ENCODE measurements at places on chromosomes 12 and 14.

- DNase-seq: peak; percentile 79
These were observed 16.0 kb downstream of the NKX2-1 start for GRCh38 chr14:36503771-36504741.

DNA sequence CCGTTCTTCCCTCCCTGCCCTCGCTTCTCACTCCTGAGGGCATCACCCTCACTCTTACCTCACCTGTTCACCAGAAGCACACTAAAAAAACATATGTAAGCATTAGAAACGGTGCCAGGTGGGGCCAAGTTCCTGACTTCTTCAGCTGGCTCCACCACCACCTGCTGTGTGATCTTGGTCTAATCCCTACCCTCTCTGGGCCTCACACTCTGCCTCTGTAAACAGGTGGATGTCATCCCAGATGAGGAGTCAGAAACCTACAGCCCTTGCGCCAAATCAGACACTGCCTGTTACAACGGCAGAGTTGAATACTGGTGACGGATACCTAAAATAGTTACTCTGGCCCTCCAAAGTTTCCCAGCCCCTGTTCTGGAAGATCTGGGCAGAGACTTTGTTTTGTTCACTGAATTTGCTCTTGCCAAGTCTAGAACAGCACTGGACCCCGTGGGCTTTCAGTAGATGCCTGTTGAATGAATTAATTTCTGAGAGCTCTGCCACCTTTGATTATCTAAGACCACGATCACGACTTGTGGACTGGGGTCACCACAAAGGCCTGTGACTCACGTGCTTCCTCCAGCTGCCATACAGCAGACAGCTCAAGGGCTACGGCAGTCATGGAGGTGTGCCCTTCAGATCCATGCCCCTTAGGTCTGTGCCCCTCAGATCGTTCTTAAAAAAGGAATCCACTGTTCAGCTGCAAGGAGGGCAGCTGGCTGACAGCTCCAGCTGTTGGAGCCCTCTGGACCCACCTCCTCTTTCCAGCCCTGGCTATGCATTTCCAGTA, 71.9 kb downstream of the GSC start:
- DNase-seq: no peak

GRCh38 chr14:92223025-92223424, 99.9 kb upstream of the SLC24A4 start:
- no peak for DNase-seq

DNA sequence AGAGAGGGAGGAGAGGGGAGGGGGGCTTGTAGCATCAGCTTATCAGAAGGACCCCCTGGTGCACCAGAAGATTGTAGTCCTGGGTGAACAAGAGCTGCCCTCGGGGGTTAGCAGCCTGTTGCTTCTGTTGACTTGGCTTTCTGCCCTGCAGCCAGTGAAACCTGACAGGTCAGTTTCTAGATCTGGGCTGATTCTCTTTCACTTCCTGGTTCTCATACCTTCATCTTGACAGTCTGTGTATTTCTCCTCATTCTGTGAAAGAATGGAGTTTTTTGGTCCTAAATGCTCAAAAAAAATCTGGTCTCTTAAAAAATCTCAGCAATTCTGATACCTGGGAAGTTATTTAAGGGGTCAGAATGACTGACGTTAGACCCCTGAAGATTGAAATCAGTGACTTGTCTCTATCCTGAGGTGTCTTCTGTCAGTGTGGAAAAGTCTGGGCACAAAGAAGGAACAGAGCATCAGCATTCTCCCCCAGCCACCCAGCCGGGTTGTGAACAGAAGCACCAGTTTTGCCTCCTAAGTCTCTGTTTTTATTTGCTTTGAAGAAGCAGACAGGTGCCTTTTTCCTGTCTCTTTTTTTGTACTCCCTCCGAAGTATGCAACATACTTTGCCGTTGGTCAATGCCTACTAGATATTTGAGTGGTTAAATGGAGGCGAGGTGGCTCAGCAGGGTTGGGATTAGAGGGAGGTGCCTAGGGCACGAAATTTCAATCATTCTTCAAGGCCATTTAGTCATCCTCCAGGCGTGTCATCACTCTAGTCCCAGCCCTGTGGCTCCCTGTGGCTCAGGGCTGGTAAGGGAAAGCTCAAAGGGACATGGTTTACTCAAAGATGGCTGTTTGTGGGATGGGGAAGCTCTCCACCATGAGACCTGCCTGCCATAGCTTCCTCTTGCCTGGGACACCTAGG, 24.0 kb downstream of the TTC9 start:
- peak; percentile 11 for DNase-seq

GRCh38 chr14:74697011-74697410, 15.9 kb downstream of the AREL1 start:
- no peak for DNase-seq

DNA sequence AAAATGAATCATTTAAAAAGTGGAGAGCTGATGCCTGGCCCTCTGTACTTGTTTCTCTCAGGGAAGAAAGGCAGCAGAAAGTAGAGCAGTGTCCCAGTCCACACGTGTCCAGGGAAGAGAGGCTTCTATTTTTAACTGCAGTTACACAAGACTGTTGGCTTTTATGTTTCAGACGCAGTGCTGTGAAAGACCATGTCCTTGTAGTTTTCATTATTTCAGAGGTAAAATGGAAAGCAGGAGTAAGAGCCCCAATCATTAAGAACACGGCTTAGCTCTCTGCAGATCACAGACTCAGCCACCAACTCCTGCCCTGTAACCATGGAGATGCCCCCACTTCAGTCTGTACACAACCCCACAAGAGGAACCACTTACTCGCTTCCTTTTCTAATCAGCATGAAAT, 336.3 kb downstream of the DAD1 start:
- no peak for DNase-seq

- DNase-seq: peak; percentile 7
These were observed 58.9 kb upstream of the EEA1 start for GRCh38 chr12:92987846-92988621.

DNA sequence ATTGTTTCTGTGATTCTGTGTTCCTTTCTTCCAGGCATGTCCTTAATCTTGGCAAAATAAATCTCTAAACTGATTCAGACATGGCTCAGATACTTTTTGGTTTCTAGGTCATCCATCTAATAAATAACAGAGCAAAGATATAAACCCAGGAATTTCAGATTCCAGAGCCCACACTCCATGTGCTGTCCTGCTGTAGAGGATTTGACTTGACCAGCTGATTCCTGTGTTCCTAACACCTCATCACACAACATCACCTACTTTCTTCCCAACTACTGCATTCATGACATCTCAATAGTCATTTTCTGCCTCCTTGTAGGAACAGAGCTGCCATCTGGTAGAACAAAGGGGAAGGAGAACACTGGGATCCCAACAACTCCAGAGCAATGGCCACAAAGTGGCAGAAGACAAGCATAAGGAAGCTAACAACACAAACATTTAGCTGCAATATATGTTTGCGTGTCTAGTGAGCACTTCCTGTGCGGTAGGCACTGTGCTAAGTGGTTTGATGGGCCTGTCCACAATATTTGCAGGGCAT, 91.9 kb upstream of the OVCH1 start:
- no peak for DNase-seq

- peak; percentile 49 for DNase-seq
These were observed 176.5 kb downstream of the PIWIL1 start for GRCh38 chr12:130514149-130514551.

DNA sequence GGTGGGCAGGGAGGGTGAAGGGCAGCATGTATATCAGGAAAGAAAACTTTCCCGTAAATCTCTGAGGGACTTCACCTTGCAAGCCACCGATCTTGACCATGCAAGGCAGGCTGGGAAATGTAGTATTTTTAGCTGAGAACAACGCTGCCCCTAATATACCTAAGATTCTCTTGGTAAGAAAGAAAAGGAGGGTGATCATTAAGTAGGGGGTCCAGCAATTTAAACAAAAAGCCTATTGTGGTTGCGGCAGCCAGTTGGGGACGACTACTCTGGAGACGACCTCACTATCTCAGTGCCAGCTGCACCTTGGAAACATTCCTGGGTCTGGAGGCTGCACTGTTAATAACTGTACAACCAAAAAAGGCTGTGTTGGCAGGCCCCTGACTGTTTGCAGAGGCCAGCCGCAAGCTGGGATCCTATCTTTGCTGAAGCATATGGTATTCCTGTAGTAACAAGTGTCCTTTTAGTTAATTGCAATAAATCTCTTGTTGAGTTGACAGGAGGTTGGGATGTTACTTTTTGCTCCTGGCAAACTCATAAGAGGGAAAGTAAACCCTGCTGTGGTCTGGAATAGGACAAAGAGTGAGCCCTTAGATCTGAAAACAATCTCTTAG, 6.4 kb downstream of the APOLD1 start:
- DNase-seq: no peak

DNA sequence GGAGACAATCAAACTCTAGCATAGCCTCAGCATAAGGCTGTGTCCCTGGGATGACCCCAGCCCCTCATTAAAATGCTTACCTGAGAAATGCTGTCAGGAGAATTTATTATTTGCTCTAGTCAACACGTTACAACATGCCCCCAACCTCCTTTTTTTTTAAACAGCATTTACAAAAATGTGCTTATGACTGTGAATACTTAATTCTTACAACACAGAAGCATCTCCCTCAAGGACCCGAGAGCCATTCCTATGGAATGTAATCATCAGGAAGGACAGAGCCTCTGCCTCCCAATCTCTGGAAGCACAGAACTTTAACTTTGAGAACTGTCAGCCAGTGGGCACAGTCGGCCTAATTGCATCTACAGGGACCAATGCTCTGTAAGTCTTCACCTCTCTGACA, 136.6 kb upstream of the OVCH1 start:
- DNase-seq: no peak

DNA sequence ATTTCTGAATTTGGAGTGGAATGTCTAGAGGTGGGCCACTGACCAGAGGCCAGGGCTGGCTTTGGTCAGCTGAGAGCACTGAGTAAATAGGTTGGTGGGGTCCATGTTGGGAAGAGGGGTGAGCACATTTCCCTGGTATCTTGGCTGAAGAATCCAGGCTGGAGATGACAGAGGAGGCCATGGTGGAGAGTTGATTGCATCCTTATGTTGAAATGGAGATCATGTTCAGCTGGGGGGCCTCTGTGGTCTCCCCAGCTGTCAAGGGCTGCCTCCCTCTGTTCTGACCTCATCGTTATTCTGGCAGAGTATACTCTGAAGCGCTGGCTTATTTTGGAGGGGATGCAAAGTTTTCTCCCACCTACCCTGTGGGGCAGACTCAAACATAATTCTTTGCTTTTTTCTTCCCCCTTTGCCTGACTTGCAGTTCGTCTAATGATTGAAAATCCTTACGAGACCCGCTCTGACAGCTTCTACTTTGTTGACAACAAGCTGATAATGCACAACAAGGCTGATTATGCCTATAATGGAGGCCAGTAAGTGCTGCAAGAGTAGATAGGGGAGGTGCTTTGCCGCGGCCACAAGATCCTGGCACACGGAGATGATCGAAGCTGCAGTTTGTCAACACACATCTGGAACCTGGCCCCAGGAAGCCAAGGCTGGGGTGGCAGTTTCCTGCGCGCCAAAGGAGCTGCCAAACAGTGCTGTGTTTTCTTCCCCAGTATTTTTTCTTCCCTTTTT, 6.0 kb upstream of the ACADS start:
- DNase-seq: no peak

DNA sequence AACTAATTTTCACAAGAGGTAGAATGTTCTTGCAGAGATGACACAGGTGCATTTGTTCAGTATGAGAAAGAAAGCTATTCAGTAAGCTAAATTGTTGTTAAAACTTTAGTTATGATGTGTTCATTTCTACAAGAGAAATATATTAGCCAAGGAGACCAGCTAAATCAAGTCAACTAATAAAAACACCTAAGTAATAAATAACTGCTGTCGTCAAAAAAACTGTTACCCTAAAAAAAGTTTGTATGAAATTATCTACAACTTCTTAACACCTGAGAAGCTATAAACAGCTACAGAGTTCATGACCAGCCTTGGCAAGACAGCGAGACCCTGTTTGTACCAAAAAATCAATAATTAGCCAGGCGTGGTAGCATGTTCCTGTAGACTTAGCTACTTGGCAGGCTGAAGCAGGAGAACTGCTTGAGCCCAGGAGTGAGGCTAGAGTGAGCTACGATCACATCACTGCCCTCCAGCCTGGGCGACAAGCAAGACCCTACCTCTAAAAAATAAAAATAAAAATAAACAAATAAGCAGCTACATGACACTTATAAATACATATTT, 67.6 kb upstream of the AP4S1 start:
- no peak for DNase-seq

GRCh38 chr14:89249065-89249695, 167.9 kb downstream of the FOXN3 start:
- DNase-seq: no peak

- no peak for DNase-seq
These were observed 452.9 kb downstream of the RPL10L start for GRCh38 chr14:46198676-46199075.

GRCh38 chr12:92561543-92561899, 141.3 kb upstream of the PLEKHG7 start:
- no peak for DNase-seq

All from neural progenitor cell (in vitro differentiated cells).